ENCODE measurements at places on chromosomes 7 and 10.

GRCh38 chr7:116783666-116784318 is 78.6 kb upstream of the CAPZA2 start:
- no peak for DNase-seq

DNA sequence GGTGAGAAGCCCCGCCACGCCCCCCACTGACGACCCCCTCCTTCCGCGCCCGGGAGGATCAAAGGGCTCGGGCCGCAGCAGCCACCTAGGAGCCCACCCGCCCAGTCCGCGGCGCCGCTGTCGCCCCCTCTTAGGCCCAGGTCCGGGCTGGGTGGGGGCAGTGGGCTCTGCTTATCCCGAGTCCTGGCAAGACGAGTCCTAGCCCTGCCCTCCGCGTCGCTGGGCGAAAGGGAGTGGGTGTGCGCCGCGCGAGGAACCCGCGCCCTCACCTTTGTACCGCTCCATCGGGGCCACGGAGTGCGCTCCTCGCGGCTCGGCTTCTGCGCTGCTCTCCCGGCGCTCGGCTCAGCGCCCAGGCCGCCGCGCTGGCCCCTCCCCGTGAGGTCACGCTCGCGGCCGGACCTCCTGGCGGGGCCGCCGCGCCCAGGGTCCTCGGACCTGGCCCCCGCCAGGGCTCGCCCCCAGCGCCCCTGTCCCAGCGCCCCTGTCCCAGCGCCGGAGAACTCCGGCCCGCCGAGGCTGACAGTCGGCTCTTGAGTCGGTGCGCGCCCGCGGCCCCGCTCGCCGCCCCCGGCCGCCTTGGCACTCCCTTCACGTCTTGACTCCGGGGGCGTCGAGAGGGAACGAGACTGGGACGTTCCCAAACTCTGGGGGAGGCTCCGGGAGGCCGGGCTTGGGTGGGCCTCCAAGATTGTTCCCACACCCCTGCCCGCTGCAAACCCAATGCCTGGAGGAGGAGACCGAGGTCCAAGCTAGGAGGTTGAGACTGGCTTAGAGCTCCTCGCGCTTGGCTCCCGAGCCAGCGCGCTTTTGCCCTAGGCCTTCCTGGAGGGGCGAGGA is at the start of gene AFAP1L2:
Gene AFAP1L2, minus strand, starts transcription at position 332 of the 840 bp plus-strand sequence. Its CDS starts 47 bp downstream, at position 285.
- DNase-seq: no peak

GRCh38 chr10:77678146-77678545 is 40.5 kb upstream of the KCNMA1 start:
- no peak for DNase-seq

GRCh38 chr10:101959346-101959916 is 96.5 kb downstream of the ARMH3 start:
- no peak for DNase-seq

DNA sequence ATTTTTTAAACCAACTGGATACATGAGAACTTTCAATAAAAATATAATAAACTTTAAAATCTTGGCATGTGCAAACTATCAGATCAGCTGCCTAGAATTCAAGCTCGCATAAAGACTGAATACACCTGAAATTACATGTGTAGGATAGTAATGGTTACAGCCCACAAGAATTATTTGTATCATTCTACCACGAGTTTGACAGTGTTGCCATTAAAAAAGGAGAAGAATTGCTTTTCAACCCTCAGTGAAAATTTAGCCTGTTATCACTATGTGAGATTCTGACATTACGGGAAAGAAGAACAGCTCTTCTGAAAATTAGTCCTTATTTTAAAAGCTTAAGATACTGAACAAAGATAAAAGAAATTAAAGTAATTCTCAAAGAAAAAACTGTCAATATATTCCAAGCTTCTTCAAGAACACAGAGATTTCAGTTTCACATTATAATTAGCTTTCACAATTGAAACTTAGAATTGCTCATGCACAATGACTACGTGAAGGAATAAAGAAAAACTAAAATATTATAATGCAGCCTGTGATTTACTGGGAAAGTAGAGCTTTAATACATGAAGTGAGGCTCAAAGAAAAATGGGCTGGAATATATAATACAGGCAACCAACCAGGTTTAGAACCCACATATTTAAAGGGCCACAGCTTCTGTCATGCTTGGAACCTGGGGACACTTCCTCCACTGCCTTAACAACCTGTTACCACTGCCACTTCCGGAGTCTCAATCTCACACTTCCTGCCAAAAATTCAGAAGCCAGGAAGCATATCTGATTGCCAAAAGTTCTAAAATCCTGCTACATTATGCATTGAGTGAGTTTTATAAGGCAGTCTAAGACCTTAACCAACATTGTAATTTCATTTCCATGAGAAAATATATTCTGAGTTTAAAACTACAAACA is 23.2 kb downstream of the TPK1 start:
- no peak for DNase-seq

DNA sequence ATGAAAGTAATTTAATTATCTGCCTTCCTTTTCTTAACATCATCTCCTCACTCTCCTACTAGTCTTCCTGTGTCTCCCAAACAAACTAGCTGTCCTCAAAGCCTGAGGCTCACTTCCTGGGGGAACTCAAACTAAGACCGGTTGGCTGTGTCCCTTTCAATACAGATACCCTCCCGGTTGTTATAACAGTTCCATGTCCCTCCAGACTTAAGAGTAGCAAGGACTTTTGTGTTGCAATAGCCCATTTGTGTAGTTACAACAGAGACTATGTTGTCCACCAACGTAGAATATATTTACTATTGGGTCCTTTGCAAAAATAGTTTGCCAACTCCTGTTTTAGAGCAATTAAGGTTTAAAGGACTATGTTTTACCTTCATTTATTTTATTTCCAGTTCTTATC is 8.6 kb upstream of the TARP start:
- DNase-seq: no peak

DNA sequence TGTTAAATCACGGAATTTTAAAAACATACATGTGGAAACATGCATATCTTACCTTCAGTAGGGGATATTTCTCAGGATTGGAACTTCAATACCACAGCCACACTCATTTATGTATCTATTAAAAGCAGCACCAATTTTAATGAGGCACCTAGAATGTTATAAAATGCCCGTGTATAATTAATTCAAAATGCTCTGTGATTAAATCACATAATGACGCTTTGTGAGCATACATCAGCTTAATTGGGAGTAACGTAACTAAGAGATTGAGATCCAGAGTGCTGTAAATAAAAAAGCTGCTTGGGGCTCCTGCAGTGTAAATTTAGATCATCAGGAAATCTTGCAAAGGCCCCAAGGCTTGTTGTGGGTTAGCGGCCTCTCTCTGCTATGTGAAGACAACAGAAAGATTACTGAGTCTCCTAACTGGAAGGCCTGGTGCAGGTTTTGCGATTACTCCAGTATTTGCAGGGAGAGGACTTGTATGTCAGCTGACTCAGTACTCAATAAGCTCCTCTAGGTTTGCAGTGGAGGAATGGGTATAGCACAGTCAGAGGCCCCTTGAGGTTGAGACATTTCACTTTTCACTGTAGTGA is 195.5 kb upstream of the PHYHIPL start:
- DNase-seq: no peak

- DNase-seq: no peak
Observed at GRCh38 chr7:25988640-25989039, 163.4 kb upstream of the NFE2L3 start.

GRCh38 chr10:73211106-73211811 is 35.8 kb downstream of the DNAJC9 start:
- no peak for DNase-seq

DNA sequence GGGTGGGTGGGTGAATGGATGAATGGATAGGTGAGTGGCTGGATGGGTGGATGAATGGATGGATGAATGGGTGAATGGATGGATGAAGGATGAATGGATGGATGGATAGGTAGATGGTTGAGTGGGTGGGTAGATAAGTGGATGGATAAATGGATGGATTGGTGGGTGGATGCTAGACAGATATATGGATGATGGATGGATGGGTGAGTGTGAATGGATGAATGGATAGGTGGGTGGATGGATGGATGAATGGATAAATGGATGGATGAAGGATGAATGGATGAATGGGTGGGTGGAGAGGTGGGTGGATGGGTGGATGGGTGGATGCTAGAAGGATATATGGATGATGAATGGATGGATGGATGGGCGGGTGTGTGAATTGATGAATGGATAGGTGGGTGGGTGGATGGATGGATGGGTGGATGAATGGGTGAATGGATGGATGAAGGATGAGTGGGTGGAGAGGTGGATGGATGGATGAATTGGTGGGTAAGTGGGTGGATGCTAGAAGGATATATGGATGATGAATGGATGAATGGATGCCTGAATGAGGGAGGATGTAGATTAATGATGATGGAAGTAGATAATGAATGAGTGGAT is 20.4 kb downstream of the ELFN1 start:
- no peak for DNase-seq

DNA sequence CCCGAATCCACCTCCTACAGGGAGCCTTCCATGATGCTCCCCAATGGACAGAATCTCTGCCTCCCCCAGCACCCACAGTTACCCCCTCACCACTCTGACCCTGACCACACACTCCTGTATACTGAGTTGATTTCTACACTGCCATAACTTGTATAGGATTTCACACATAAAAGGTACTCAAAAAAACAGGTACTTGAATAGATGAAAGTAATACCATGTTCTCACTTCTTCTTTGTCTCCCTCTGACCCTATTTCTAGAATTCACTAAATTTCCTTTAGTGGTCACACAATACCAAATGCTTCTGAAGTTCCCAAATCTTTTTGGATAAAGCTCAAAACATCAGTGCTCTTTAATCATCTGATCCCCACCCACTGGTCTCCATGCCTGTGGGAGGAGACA is 45.4 kb downstream of the HSPA12A start:
- DNase-seq: no peak

DNA sequence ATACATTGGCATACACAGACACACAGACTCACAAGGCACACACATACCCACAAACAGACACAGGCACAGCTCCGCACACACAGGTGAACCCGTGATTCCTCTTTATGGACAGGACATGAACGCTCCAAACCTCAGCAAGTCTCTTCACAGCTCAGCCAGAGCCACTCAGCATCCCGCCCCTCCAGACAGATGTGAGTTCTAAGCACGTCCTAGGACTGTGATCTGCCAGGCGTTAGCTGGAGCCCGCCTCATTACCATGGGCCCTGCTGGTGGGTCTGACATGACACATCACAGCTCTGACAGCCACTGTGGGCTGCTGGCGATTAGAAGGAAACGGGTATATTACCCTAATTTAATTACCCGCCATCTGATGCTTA is 176.7 kb upstream of the PPP2R2D start:
- no peak for DNase-seq

GRCh38 chr10:60883187-60883586 is 60.8 kb downstream of the RHOBTB1 start:
- DNase-seq: no peak

DNA sequence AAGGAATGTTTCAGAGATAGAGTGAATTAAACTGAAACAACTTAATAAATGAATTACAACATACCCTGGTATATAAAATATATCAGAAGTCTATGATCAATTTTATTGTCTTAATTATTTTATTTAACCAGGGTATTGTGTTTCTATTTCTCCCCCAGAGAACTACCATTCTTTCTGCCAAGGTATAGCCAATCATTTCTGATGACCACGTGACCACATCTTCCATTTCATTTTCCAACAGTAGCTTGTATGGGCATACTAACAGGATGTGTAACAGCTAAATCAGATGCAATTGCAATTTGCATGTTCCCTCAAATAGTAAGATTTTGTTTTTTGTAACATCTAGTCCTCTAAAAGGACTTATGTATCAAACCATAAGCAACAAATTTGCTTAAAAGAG is 123.9 kb upstream of the COL1A2 start:
- no peak for DNase-seq

DNA sequence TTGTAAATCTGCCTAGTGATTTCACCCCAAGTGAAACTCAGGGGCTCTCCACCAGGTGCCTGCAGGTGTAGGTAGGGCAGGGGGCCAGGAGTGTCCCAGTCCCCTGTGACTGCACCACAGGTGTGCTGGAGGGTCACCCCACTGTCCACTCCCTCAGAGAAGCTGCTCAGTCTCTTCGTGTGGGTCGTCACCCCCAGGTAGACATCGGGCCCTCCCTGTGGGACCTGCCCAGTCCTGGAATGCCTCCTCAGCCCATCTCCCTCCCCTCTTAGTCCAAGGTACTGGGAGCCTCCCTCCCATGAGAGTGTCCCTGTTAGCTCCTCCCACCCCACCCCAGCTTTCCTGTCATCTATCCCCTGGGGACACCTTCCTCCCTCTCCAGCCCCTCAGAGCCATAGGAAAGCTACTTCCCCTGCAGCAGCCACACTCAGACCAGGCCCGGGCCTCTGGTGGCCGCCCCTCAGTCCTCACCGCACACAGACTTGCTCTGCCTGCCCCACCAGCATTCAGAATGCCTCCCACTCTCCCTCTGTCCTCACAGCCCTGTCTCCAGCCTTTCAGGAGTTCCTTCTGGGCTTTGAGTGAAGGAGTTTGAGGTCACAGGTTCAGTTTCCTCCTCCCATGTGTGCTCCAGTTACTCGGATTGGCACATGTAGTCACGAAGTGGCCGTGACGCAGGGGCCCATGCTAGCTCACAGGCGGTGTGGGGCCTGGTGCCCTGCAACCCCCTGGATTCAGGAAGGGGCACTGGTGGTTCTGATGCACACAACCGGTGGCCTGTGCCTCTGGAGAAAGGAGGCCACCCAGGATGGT is 5.1 kb downstream of the ALOX5 start:
- DNase-seq: no peak

GRCh38 chr7:112272921-112273561 is 66.5 kb downstream of the ZNF277 start:
- DNase-seq: no peak

GRCh38 chr7:133126422-133126821 is 44.5 kb upstream of the CHCHD3 start:
- DNase-seq: no peak

DNA sequence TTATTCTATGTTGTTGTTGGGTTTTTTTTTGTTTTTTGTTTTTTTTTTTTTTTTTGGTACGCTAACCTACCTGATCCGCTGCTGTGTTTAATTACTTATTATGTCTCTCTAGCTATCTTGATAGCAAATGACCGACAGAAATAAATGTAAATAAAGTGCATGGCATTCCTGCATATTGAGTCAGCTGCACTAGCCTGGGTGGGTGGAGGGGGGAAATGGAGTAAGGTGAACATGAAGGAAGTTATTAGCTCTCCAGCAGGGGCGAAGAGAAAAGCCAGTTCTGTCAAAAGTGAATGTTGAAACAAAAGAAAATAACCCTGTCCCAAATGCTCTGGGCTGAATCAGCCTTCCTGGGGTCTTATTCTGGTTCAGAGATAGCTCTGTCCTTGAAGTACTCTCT is 210.7 kb upstream of the MDFIC start:
- DNase-seq: no peak

DNA sequence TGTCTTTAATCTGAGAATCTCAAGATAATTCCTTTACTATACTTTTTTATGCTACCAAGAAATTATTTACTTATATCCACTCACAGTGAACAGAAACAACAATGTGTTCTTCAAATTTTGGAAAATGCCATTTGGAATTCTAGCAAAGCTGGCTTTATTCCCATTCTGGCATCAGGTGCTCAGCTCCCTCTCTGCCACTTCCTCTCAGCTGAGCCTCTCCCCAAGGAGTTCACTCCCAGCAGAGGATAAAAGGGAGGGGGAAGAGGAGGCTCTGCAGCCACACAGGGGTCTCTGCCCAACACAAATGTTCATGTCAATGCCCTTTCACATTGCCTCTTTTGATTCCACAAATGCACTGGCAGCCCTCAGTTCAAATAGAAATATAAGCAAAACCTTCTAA is 116.9 kb downstream of the CPEB3 start:
- DNase-seq: no peak

- no peak for DNase-seq
Observed at GRCh38 chr7:84629216-84629615, 434.6 kb upstream of the SEMA3A start.

- no peak for DNase-seq
Observed at GRCh38 chr10:33927347-33927746, 592.9 kb upstream of the NRP1 start.
